ENCODE measurements at places on chromosomes 4 and X.

DNA sequence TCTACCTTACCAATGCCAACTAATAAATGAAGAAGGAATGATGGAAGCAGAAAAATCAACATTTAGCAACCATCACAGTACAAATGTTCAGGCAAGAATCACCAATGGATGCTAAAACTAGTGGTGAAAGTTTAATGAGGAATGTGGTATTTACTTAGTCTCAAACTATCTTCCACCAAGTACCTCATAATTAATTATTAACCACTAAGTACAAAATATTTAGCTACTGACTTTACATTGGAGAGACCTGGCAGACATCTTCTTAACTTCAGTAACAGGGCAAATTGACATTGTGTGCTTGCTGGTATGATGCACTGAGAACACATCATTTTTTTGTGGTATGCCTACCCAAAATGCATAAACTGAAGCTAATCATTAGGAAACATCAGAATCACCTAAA, 82.4 kb downstream of the DLG3 start:
- H3K27me3 ChIP-seq: no peaks in the 10 kb centered on the region
- peaks cover 12% of the 10 kb centered on the region for H3K4me1 ChIP-seq
- no peak for DNase-seq
- no peaks in the 10 kb centered on the region for H3K36me3 ChIP-seq
- H3K4me3 ChIP-seq: no peak overlapping the region

DNA sequence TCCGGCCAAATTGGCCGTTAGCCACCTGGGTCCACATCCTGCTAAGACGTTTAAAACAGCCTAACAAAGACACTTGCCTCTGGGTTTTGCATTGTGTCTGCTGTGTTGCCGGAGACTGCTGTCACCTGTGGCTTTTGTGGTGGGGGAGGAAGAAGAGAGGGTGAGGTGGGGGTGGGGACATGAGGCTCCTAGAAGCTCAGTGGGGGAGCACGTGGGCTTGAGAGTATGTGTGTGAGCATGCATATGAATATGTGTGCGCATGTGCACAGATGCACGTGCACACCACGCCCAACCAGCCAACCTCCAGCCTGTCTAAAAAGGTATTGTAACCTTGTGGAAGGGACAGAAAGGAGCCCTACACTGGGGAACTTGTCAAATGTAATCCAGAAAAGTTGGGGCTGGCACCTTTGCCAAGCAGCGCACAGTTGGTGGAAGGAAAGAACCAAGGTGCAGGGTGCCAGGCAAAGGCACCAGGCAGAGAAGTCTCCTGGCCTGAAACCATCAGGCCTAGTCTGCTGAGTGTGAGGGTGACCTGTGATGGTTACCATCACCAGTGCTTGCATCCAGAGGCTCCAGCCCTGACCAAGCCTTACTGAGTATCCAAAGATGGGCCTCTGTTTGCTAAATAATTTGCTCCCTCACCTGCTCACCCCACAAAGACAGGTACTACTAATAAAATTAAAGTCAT, 10.1 kb upstream of the SASH3 start:
- peak; percentile 91 for DNase-seq
- H3K27me3 ChIP-seq: no peaks in the 10 kb centered on the region
- peak overlapping the region; percentile 94 for H3K27ac ChIP-seq
- peak overlapping the region; percentile 45 for H3K4me3 ChIP-seq
- H3K36me3 ChIP-seq: peaks cover 2% of the 10 kb centered on the region

DNA sequence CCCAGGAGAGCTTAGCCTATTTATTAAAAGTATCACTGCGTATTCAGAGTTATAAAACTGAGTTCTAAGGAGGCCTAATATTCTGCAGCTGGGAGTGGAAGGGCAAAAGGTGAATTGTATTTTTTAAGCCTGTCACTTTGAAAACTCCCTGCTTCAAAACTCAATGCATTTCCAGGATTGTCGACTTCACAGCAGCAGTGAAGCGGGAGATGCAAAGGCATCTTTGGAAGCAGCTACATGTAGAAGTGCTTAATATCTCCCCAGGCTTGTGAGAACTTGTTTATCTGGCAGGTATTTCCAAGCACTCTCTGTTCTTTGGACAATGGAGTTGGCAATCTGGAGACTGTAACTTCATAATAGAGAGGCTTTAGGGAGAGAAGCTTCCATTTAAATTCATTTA, 717.5 kb upstream of the SLIT2 start:
- no peak overlapping the region for H3K4me3 ChIP-seq
- DNase-seq: no peak
- H3K27me3 ChIP-seq: no peaks in the 10 kb centered on the region
- no peak overlapping the region for H3K27ac ChIP-seq
- H3K4me1 ChIP-seq: no peaks in the 10 kb centered on the region

- H3K4me3 ChIP-seq: peak overlapping the region; percentile 69
- peaks cover 41% of the 10 kb centered on the region for H3K4me1 ChIP-seq
- peaks cover 15% of the 10 kb centered on the region for H3K36me3 ChIP-seq
- no peaks in the 10 kb centered on the region for H3K27me3 ChIP-seq
Observed at GRCh38 chrX:56385336-56385735, 153.2 kb downstream of the KLF8 start.

DNA sequence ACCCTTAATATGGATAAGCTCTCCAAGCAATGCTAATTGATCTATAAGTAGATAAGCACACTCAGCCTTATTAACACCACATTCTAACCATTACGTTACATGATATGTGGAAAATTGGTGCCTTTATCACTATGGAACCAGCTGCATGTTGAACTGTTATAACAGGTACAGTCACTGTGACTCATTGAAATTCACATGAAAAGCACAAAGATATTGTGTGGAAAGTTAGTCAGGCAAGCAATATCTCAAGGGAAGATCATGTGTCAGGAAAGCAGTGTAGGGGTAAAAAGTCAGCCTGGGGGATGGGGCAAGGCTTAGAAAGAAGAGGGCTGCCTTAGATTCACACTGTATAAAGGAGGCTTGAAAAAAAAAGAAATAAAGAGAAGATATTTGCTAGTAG, 313.7 kb upstream of the SMIM31 start:
- H3K27ac ChIP-seq: no peak overlapping the region
- H3K27me3 ChIP-seq: no peaks in the 10 kb centered on the region
- H3K4me3 ChIP-seq: no peak overlapping the region
- H3K4me1 ChIP-seq: no peaks in the 10 kb centered on the region
- H3K36me3 ChIP-seq: no peaks in the 10 kb centered on the region

DNA sequence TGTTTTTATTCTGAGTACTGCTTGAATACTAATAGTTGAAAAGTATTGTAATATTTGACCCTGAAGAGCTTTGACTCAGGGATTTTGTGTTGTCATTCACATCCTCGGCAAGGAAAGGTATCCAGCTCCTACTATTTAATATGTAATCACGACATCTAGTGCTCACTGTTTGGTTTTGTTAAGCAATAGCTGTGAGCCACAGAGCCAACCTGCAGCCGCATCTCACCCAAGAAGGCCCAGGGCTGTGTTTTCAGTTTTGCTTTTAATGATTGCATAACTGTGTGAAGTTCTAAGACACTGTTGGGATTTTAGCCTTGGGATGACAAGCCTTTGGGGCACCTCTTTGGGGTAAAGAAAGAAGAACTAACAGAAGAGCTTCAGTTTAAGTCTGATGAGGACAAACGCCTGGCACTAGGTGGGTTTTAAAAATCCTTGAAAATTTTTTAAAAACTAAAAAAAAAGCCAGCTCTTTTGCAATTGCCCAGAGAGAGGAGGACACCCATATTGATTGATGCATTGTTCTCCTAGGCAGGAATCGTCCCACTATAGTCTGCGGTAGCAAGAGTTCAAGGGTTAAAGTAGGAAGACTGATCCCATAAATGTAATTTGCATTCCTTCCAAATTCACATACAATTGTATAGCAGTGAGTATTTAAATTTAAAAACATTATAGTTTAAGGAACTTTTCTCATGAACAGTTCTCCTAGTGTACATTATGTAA, 157.8 kb downstream of the RELL1 start:
- H3K4me1 ChIP-seq: no peaks in the 10 kb centered on the region
- H3K27me3 ChIP-seq: peaks cover 3% of the 10 kb centered on the region
- no peaks in the 10 kb centered on the region for H3K36me3 ChIP-seq
- H3K27ac ChIP-seq: no peak overlapping the region
- DNase-seq: no peak

DNA sequence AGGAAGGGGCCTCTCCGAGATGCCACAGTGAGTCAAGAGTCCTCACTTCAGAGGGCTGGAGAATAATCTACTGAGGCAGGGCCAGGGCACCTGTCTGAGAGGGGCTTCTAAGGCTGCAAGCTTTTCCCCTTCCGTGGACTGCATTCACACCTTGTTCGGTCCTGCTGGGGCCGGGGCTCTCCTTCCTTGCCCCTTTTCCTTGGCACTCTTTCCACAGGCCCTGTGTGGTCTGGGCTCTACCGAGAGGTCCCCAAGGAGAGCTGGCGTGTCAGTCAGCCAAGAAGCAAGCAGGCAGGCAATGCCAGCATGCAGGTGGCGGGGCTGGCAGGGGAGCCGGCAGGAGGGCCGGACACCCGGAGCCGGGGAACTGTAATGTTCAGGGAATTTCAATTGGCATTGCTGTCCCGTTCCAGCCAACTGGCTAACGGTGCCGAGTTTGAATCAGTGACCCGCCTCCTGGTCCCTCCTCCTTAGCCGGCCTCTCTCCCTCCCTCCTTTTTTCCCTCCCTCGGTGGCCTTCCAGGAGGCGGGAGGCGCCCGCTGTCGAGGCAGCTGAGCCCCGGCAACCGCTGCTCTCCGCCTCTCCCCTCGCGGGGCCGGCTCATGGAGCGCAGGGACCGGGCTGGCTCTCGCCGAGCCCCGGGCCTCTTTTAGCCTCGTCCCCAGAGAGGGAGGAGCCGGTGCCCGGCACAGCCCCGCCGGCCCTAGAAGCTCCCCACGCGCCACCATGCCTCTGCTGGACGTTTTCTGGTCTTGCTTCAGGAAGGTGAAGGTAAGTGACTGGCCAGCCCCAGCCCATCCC, at the start of gene STARD8:
Gene STARD8 (plus strand): TSS at position 511 of the 802 bp plus-strand sequence. CDS start 217 bp downstream, at position 728.
- no peak for DNase-seq
- H3K27me3 ChIP-seq: peaks cover 11% of the 10 kb centered on the region
- no peak within 1 kb of the TSS for H3K4me3 ChIP-seq
- no peak within 1 kb of the TSS for H3K27ac ChIP-seq

- H3K36me3 ChIP-seq: peaks cover 6% of the 10 kb centered on the region
- H3K4me1 ChIP-seq: peaks cover 22% of the 10 kb centered on the region
- no peak overlapping the region for H3K27ac ChIP-seq
- DNase-seq: no peak
Observed at GRCh38 chr4:184293552-184293951, 75.9 kb upstream of the ENPP6 start.

GRCh38 chr4:159158083-159158617, 55.3 kb downstream of the RAPGEF2 start:
- DNase-seq: no peak
- peaks cover 5% of the 10 kb centered on the region for H3K4me1 ChIP-seq
- H3K27ac ChIP-seq: no peak overlapping the region
- no peak overlapping the region for H3K4me3 ChIP-seq
- no peaks in the 10 kb centered on the region for H3K36me3 ChIP-seq

DNA sequence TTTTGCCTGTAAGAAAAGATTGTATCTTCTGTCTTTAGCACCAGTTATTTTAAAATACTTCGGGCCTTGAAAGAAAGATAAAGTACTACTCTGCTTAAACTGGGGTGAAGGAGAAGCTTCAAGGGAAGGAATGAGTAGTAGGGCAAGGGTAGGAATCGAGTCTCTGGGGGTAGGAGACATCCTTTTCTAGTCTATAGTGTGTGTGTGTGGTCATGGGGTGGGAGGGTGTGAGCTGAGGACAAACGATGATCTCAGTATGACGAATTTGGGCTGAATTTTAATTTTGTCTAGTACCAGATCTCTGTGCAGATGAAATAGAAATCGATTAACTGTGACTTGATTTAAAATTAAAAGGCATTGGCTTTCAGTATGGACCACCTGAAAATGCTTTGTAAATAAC, 3.3 kb upstream of the MYOZ2 start:
- no peak for DNase-seq
- H3K4me1 ChIP-seq: no peaks in the 10 kb centered on the region
- H3K27me3 ChIP-seq: no peaks in the 10 kb centered on the region
- no peak overlapping the region for H3K4me3 ChIP-seq
- no peaks in the 10 kb centered on the region for H3K36me3 ChIP-seq

DNA sequence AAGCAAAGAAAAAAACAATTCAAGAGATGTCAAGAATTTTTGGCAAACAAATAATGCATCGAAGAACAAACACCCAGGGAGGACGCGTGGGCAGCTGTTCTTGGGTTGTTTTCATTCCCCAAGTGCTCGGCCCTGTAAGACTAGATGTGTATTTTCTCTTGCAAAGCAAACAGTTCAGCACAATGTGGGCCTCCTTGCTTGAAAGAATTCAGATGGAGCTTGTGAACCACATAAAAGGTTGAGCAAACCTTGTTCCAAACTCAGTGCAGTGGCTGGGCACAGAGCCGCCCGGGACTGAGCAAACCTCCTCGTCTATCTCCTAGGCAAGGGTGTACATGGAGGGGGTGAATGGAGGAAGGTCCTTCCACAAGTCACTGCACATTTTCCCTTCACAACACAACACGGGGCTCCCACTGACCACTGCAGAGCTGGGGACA, 82.4 kb downstream of the HTRA3 start:
- H3K27me3 ChIP-seq: peaks cover 2% of the 10 kb centered on the region
- no peak for DNase-seq
- H3K4me1 ChIP-seq: no peaks in the 10 kb centered on the region
- no peak overlapping the region for H3K4me3 ChIP-seq

DNA sequence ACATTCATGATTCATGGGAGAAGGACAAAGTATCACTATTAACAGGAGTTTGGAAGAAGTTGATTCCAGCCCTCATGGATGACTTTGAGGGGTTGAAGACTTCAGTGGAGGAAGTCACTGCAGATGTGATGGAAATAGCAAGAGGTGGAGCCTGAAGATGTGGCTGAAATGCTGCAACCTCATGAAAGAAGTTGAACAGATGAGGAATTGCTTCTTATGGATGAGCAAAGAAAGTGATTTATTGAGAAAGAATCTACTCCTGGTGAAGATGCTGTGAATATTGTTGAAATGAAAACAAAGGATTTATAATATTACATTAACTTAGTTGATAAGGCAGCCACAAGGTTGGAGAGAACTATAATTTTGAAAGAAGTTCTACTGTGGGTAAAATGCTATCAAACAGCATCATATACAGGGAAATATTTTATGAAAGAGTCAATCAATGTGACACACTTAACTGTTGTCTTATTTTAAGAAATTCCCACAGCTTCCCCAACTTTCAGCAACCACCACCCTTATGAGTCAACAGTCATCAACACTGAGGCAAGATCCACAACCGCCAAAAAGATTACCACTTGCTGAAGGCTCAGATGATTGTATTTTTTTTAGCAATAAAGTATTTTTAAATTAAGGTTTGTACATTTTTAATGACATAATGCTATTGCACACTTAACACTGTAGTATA, 302.6 kb downstream of the CBLL2 start:
- no peak for DNase-seq
- no peak overlapping the region for H3K27ac ChIP-seq
- no peaks in the 10 kb centered on the region for H3K4me1 ChIP-seq
- no peaks in the 10 kb centered on the region for H3K36me3 ChIP-seq
- H3K4me3 ChIP-seq: no peak overlapping the region

Data from activated CD8-positive, alpha-beta memory T cell treated with anti-CD3 and anti-CD28 coated beads, Interleukin-2, amount 10 ng/mL, durations not matched to agents 7 days and 5 days (primary cell).